ENCODE measurements at places on chromosomes 6 and 20. TPM values are rescaled to one million over a fixed set of nuclear protein-coding genes. Genes with fewer than 3 reads are reported as not detected.

Gene CRISP3
- not detected for total RNA-seq

Gene PNPLA1
- total RNA-seq, result not detected

Gene COX4I2
- not detected for total RNA-seq

Gene GFRA4
- not detected for total RNA-seq

Gene EGFL8
- 6.1 TPM for total RNA-seq

Gene APOBEC2
- total RNA-seq, result not detected

Gene ANGPT4
- 0.17 TPM for total RNA-seq

DNA sequence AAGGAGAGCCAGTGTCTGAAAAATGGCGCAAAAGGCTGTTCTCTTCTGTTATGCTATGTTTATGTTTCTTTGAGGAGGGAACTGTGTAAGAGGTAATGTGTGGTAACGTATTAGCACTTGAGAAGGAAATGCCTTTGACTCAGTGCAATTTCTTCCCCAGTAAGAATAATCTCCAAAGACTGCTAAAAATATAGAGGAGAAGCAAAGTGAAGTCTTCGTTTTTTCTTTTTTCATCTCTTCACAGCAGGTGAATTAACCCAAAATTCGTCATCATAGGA, 47.1 kb upstream of the IFNGR1 start:
- no peak for DNase-seq

- DNase-seq, result peak; percentile 36
Observed at GRCh38 chr6:14638906-14639761, 521.6 kb downstream of the CD83 start.

GRCh38 chr6:163775313-163775712, 360.8 kb downstream of the QKI start:
- peak; percentile 55 for DNase-seq

DNA sequence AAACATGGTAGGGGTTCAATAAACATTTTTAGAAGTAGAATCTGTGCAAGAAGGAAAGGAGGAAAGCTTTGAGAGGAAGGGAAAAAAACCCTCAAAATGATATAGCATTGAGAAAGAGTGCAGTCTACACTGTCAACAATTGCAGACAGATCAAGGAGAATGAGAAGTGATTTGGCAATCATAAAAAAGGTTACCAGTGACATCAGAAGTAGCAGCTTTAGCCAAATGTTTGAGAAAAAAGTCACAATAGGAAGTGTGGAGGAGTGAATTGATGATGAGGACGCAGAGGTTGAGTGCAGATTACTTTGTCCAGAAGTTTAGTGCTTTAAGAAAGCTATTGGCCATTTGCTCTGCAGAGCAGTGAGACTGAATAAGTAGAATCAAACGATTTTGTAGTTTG, 155.0 kb downstream of the GJA1 start:
- no peak for DNase-seq

- DNase-seq, result no peak
Observed at GRCh38 chr20:56285496-56285895, 37.0 kb downstream of the MC3R start.

Data from GM23338 (cell line).